ENCODE measurements at places on chromosomes 3 and 15.
A peak's percentile ranks its signal among the peaks of the same experiment; 100 is the strongest.

DNA sequence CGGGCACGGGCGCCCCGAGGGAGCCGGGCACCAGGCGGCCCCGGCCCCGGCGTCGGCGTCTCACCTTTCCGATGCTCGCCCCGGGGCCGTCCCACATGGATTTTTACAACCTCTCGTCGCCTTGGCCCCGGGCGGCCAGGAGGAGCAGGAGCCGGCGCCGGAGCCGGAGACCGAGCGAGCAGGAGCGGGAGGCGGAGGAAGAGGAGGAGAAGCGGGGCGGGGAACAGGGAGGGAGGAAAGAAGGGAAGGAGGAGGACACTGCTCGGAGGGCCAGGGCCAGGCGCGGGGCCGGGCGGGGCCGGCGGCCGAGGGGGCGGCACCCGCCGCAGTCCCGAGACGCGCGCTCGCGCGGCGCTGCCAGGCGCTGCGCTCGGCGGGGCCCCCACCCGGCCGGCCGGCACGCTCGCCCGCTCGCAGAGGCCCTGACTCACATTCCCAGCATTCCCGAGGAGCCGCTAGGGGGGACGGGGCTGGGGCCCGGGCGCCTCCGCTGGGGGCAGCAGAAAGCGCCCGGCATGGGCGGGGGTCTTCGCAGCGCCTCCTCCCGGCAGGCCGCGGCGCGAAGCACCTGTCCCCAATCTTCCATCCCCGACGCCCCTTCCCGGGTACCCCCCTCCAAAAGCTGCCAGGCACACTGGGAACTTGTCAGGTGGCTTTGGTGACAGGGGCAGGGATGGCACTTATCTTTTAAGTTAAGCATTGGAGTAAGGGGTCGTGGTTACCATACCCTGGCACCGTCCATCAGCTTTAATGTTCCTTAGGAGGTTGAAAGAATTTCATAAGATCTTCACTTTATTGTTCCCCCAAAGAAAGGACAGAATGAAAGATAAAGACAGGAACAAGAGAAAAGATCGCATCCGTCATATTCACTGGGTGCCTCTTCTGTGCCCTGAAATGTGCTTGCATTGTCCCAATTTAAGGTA, at the start of gene ERC2:
Gene ERC2 (minus strand): TSS at position 284 of the 923 bp plus-strand sequence.
- no peak for DNase-seq

DNA sequence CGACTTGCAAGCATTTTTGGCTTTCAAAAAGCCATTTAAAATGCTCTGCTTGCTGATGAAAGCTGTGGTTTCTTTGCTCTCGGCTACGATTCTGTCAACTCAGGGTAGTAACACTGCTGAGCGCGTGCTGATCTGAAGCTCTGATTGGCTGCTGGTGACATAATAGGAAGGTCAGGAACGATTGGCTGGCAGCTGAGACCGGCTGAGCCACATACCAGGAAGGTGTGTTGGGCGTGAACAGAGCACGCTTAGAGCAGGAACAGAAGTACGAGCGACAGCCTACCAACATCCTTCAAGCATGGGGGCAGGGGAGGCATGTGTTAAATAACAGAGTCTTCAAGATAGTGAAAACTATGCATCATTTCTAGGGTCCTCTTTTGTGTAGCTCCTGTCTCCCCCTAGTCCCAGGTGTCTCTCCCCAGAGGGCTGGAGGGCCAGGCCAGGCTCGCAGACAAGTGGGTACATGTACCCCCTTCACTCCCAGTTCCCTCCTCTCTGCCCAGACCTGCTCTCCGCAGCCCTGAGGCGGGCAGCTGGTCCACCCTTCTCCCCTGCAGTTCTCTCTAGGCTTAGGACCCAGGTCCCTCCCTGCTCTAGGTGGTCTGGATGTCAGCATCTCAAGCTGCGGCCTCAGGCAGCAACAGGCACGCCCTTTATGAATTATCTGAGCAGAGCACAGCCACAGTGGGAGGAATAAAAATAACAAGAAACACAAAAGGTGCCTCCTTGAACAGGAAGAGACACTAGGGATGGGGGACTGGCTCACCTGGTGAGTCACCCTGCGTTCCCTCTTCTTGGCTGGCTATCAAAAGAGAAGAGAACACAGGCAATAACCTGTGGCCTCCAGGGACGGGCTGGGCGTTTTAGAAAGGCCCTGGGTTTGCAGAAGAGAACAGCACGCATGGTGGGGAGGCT, 76.0 kb downstream of the TAMM41 start:
- peak; percentile 92 for DNase-seq

DNA sequence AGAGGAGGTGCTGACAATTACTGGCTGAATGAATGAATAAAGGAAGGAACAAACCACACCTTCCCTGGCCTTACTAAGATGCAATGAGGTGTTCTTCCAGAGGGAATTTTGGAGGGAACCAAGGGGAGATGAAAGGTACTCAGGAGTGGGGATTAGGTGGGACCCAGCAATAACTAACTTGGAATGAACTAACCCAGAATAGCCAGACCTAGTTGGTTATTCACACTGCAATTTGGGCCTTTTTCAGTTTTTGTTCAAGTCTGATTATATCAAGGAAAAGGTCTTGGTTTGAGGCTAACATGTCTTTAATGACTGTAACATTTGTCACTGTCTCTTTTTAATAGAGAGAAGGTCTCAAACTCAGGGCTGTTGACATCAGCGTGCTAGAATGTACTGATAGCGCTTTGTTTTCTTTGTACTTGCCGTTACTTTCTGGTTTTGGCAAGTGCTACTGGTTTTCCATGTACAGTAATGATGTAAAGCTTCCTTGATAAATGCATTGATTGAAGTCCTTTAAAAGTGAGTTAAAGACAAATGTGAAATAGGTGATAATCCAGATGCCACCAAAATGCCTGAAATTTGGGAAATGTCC, 3.2 kb upstream of the PLXND1 start:
- no peak for DNase-seq

GRCh38 chr3:25493246-25493645, 65.2 kb downstream of the RARB start:
- DNase-seq: no peak

- DNase-seq: no peak
Observed at GRCh38 chr3:188658606-188659005, 504.6 kb downstream of the LPP start.

DNA sequence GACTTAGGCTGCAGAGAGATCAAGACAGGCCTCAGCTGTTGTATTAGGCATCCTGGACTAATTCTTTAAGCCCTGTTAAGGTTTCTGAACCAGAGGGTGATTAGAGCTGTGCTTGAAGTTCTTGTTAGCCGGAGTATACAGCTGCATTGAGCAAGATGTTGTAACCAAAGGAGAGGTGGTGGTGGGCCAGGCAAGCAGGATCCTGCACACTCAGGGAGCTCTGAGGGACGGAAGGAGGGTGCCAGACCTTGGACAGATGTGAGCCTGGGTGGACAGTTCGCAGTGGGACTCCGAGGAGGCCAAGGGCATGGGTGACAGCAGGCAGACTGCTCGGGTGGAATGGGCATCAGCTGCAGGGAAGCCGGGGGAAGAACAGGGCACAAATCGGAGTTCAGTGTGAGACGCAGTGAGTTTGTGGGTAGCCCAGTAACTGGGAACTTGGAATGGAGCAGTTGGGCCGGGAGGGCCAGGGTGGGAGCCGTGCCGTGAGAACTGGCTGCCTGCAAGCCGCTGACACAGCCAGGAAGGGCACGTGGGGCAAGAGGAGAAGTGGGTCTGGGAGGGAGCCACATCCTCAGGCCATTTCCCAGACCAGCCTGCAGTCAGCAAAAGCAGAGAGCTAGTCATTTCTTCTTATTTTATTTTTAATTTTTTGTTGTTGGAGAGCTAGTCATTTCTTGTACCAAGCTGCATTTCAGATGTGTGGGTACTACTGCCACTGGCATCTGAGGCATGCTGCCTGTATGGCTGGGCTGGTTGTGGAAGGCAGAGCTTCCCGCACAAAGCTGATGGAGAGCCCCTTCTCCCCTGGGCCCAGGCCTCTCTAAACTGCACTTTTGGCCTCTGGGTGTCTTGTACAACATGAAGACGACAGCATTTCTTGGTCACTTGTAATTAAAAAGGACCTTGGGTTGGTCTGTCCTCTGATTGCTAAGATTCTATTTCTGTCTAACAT, 61.0 kb downstream of the PGPEP1L start:
- DNase-seq: no peak

DNA sequence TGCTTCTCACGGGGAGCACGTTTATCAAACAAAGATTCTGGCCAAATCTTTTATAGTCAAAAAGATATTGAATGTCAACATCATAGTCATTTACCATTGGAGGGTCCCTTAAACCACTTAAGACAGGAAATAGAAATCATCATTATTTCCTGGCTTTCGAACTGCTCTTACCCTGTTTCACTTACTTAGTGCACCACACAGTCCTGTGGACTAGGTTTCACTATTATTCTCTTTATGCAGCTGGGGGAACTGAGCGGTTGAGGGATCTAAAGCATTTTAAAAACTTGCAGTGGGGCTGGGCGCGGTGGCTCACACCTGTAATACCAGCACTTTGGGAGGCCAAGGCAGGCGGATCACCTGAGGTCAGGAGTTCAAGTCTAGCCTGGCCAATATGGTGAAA, 13.7 kb upstream of the TPRG1 start:
- DNase-seq: no peak

DNA sequence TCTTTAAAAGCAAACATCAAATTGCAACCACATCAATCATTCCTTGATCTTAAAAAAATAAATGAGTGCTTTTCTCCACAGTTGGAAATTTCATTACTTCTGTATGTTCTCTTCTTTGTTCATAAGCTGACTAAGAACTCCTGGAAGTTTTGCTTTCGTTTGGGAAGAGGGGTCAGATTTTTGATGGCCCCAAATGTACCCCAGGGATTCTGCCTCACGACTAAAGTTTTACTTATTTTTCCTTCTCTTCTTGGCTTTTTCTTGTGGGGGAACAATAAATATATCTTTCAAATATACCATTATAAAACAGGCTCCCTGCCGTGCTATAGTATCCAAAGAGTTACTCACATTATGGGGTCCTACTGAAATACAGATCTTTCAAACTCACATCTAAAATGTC, 215.0 kb upstream of the CDIN1 start:
- no peak for DNase-seq

DNA sequence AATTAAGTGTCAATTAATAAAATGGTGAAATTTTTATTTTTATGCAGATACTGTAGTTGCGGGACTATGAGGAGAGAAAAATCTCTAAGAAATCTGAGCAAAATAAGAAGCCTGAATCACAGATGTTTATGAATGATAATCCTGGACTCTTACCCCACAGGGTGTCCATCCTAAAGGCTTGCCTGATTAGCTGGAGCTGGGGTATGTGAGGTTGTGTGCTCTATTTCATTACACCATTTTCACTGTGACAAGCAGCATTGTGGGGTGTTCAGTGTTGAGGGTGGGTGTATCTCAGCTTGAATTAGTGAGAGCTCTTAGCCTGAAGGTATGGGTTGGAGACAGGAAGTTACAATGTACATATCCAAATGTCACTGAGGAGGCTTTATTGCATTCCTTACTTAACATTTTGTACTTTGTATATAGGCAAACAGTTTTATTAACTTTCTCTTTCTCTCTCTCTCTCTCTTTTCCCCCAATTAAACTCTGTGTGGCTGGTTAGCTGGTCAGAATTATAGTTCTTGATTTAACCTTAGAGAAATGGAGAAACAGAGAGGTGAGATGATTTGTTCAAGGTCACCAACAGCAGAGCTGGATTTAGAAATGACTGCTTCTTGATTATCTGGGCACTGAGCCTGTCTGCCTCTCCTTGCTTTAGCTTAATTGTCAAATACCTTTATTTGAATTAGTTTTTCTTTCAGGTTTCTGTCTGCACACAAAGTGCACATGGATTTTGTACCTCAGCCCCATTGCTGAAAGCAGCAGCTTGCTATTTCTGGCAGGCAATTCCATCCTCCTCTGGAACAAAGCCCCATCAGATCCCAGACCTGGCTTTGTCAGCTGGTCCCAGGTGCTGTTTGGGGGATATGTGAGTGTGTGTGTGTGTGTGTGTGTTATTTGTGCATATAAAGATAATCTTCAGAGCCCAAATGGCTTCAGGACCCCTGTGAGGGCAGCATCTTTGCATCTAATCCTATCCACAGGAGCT, 35.8 kb downstream of the GJD2 start:
- no peak for DNase-seq

GRCh38 chr15:40511472-40512133, 40.8 kb downstream of the CHST14 start:
- DNase-seq: peak; percentile 76

GRCh38 chr15:95663156-95664100, 667.1 kb upstream of the NR2F2 start:
- DNase-seq: no peak

DNA sequence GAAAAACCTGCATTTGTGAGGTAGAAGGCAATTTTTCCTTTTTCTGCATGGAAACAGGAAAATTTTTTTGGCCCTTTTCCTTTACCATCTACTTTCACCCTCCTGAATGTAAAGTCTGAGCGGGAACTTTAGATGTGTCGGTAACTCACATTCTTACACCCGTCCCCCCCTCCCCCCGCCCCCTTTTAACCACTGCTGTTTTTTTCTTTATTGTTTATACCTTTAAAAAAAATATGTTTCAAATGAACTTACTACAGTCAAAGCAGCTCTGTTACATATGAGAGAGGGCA, 487 bp upstream of the HES1 start:
- DNase-seq: no peak

- DNase-seq: no peak
Observed at GRCh38 chr3:3772920-3773319, 26.3 kb upstream of the LRRN1 start.

DNA sequence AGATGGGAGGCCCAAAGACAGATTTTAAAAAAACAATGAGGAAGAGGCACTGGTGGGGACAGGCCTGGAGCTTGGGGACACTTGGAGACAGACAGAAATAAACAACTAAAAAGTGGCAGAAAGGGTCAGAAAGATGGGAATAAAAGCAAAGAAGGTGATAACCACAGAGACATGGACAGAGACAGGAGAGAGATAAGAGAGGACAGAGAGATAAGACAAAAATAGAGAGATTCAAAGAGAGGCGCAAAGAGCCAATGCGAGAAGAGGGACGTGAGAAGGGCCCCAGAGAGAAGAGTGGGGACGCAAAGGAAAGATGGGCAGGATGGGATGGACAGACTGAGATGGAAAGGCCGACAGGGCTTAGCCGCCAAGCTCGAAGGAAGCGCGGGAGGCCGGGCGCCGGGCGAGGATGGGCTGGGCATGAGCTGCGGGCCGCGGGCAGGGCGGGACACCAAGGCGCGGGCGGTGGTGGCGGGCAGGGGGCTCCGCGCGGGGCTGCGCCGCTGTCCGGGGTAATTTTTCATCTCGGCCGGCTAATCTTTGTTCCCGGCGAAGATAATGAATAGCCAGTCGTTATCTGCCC, 3.1 kb upstream of the GATA2 start:
- DNase-seq: no peak

DNA sequence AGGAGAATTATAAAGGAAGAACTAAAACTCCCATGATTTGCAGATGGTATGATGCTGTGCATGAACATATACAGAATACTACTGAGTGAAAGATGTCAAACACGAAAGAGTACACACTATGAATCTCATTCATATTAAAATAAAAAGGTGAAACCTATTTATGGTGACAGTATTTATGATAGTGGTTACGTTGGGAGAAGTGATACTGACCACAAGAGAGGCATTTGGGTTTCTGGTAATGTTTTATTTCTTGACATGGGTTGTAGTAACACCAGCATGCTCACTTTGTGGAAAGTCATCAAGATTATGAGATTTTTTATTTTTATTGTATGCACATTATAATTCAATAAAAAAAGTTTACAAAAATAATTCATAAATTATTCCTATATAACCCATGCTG, 324.0 kb downstream of the GAP43 start:
- no peak for DNase-seq
